GM20000 (cell line): ENCODE measurements at places on chromosomes 1 and 21.

DNA sequence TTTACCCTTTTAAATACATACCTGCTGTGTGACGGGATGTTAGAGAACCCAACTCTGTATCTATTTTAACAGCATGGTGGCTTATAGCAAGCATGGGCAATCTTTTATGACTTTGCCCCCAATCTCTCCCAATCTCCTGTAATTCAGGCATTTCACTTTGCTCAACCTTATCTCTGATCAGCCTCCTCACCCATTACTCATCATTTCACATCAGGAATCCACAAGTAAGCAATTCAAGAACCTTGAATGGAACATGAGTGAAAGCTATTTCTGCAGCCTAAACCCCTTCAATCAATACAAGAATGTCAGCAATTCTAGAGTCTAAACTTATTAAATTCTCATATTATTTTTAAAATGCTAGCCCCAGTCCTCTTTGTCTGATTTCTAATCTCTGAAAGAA lies 199.8 kb downstream of the ST6GALNAC3 start:
- DNase-seq: no peak

DNA sequence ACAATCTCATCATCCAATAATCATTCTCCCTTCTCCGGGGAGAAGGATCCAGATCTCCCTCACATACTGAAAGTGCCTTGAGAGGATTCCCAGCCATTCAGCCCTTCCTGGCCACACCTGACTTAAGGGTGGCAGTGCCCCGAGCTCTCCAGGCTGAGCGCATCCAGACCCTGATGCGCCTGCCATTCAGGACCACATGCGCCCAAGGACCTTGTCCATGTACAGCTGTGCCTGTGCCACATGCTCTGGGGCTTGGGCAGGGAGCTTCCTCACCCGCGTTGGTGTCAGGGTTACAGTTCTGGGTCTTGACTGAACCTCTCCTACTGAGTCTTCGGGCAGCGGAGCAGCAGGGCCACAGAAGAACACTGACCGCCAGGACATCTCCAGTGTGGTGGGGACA lies 121.1 kb downstream of the KIAA0319L start:
- DNase-seq: no peak

- DNase-seq: no peak
These were observed 32.6 kb downstream of the RYR2 start for GRCh38 chr1:237074371-237075117.

GRCh38 chr1:80731241-80731894 lies 1069.4 kb upstream of the ADGRL2 start:
- DNase-seq: no peak

DNA sequence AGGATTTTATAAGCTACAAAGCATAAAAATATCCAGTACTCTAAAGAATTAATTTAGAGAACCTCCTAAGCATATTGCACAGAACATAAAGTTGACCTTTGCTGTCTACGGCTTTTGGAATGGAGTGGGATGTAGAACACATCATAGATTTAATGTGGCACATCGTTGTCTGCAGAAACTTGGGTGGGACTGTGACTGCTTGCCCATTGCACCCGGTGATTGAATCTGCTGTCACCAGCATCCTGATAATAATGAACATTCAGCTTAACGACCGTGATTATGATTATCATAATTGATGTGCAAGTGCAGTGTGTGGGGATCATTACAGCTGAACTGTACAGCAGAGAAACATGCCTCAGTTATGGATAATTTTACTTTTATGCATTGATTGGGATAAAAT lies 181.9 kb downstream of the SPATA17 start:
- no peak for DNase-seq

DNA sequence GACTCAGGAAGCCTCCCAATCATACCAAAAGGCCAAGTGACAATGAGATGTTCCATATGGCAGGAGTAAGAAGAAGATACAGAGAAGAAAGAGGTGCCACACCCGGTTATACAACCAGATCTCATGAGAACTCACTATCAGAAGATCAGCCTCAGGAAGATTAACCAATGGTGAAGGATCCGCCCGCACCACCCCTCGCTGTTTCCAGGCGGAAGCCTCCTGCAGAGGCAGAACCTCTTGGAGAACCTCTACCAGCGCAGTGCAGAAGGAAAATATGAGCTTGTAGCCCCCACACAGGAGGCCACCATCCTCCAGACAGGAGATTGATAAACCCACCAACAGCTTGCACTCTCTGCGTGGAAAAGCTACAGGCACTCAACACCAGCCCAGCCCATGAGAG lies 245.1 kb downstream of the POTED start:
- no peak for DNase-seq

- no peak for DNase-seq
These were observed 20.7 kb downstream of the CD34 start for GRCh38 chr1:207890136-207890738.

GRCh38 chr1:20668581-20668980 lies 7.4 kb upstream of the DDOST start:
- DNase-seq: no peak

- DNase-seq: peak; percentile 19
These were observed 58.1 kb downstream of the NME7 start for GRCh38 chr1:169309178-169310166.

GRCh38 chr1:89512996-89513720 lies 11.5 kb upstream of the LRRC8B start:
- DNase-seq: no peak

DNA sequence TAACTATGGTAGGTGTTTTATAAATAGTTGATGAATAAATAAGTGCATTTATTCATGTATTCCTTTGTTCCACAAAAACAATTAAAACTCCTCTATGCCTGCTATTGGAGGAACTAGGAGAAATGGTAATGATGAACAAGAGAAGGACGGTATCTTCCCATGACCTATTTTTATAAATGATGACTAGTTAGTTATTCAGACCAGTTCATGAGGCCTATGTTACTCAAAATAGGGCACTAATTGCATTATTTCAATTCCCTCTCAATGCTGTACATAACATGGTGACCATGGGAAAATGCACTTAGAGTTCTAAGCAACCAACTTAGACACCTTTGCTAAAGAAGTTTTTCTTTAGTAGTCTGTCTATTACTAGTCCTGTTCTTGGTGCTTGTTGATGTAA lies 53.1 kb downstream of the XCL1 start:
- no peak for DNase-seq

DNA sequence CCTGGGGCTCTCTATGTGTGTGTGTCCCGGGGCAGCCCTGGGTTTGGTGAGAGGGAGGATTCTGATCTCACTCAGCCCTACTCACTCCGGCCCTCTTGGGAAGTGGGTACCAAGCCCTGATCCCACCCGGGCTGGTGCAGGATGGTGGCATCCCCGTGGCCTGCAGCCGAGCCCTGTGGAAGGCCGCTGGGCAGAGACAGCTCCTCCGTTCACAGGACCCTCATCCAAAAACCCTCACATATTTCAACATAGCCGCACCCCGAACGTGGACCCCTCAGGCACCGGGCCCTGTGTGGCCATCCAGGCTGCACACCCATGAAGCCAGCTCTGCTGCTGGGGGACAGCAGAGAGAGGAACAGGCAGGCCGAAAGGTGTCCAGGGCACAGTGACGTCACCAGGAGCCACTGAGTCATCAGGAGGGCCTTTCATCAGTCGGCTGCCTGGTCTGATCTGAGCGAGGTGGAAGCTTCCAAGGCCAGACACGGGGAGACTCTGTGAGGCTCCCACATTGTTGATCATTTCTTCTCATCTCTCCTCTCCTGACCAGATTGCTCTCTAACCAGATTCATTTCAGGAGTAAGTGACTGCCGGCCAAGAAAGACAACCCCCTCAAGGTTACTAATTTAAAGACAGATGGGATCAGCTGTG lies 16.2 kb upstream of the GPR157 start:
- peak; percentile 60 for DNase-seq
